ENCODE measurements at places on chromosomes 6 and 20.

- DNase-seq = no peak
Observed at GRCh38 chr6:139763468-139764210, 389.2 kb upstream of the CITED2 start.

GRCh38 chr6:121492536-121492935 lies 57.1 kb downstream of the GJA1 start:
- no peak for DNase-seq

- DNase-seq = no peak
Observed at GRCh38 chr6:54896302-54896701, 49.7 kb downstream of the FAM83B start.

GRCh38 chr6:104286641-104287040 lies 573.1 kb downstream of the HACE1 start:
- DNase-seq = no peak

DNA sequence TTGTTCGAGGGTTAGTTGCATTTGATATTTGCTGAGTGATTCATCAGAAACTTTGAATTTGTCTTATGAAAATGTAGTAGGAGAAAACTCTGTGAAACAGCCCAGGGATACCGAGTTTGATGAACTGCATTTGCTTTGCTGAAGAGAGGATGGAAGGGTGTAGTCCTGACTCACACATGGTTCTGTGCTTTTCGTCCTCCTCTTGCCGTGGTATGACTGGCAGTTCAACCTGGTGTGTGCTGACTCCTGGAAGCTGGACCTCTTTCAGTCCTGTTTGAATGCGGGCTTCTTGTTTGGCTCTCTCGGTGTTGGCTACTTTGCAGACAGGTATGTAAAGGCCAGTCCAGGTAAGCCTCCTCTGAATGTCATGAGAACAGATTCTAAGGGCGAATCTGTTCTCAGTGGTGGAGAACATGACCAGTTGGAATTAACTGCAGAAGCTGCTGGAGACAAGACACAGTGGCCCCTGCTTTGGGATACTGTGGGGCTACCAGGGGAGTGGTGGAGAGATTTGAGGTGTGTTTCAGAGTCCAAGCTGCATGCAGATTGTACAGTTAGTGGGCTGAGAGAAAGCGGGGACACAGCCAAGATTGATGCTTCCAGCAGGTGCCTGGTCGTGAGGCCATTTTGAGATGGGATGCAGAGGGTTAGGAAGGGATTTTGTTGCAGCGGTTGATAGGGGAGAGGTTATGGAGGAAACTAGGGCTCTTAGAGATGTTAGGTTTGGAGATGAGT lies 8.4 kb downstream of the SLC22A1 start:
- no peak for DNase-seq

GRCh38 chr6:68158256-68158655 lies 476.8 kb upstream of the ADGRB3 start:
- no peak for DNase-seq

- DNase-seq = no peak
Observed at GRCh38 chr6:40688214-40688761, 101.1 kb upstream of the LRFN2 start.

DNA sequence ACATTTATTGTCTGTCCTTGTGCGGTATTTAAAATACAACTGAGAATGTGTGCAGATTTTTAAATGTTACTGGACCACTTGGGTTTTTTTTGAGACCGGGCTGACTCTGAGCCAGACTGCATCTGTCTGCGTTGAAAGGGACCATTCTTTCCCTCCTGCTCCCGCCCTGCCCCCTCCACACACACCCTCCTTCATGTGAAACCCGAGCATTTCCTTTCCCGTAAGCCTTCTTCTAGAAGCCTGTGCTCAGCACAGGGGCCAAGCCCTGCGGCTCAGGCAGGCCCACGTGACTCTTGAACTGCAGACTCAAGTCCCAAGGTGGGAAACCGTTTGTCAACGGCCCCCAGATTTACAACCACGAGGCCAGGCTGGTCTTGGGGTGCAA lies 82.7 kb upstream of the FOXC1 start:
- DNase-seq = no peak

Measured in NCI-H1436 treated with DMSO at 0.1 percent for 48 hours (cell line).